Stimulated activated CD4-positive, alpha-beta T cell treated with anti-CD3 and anti-CD28 coated beads, Interleukin-12 subunit alpha, Interleukin-12 subunit beta, amount 100 ng/mL, for 48 hours (primary cell): ENCODE measurements at places on chromosomes 2 and 18.

DNA sequence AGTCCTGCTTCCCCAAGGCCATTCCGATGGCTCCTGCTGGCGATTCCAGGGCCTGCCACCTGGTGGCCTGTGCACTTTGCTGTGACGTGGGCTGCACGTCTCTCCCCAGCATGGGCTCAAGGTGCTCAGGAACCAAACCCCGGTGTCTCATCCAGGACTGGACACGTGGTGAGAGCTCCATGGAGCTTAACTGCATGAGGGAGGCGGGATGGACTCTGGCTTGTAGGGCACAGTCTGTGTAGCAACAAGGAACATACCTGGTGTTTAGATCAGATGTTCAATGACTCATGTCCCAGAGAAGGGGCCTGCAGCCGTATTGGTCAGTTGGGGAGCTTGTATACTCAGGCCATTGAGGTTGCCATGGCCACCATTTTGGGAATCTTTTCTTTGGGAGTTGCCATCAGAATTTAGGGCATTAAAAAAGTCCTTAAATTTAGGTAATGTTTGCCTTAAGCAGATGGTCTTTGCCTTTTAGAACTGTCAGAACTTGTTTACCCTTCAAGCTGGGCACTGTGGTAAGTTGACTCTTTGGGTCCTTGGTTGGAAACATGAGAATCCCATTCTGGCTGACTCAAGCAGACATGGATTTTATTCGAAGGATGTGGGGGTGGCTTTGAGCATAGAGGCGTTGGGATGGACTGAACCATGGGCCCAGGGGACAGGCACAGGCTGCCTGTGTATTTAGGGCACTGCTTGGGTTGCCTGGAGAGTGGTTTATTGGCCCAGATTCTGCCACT lies 21.0 kb downstream of the AGAP1 start:
- no peak for DNase-seq

GRCh38 chr2:18085593-18085992 lies 207.1 kb downstream of the KCNS3 start:
- DNase-seq, result no peak

DNA sequence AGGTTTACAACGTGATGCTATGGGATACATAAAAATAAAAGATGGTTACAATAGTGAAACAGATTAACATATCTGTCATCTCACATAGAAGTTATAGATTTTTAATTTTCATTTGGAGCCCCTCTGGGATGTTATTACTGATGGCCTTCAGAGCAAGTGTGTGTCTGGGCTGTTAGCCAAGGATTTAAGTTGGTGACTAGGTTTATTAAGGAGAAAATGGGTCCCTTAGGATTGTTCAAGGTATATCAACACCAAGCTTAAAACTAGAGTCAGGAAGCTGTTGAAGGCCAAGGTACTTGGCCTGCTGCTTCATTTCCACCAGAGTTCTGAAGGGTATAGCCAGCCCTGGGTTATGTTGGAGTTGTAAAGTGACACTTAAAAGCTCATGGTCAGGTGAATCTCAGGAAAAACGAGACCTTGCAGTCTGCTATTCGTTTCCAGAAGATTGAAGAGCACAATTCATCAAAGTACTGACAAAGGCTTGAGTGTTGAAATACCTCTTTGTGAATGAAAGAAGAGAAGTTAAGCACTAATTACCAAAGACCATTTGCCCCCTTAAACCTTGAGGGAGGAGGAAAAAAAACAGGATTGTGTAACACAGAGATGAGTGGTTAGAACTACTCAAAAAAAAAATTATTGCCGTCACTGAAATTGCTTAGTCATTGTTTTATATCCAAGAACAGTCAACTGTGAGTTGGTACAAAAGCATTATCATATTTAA lies 48.4 kb downstream of the MAP2 start:
- no peak for DNase-seq

DNA sequence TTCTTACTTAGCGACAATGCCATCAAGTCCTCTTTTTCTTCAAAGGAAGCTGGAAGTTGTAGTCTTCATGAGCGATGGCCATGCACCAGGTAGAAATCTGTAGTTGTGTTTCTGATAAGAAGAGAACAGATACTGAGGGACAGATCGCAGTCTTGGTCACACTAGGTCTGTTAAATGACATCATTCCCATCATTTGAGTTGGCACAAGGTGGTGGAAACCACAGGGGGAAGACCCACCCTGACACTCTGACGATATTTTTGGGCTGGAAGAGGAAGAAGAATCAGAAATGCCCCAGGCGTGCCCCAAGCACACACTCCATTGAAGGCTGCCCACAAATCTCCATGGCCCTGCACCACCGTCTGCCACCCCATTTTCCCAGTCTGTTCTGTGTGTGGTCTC lies 89.0 kb upstream of the BOD1L2 start:
- DNase-seq, result no peak
